ENCODE measurements at places on chromosomes 2 and 18. TPM values are rescaled to one million over a fixed set of nuclear protein-coding genes. Genes with fewer than 3 reads are reported as not detected.

The SCN7A gene
- total RNA-seq: 0.38 TPM

- no peak for ATAC-seq
Measured at GRCh38 chr2:229718057-229718456, 3.7 kb upstream of the DNER start.

DNA sequence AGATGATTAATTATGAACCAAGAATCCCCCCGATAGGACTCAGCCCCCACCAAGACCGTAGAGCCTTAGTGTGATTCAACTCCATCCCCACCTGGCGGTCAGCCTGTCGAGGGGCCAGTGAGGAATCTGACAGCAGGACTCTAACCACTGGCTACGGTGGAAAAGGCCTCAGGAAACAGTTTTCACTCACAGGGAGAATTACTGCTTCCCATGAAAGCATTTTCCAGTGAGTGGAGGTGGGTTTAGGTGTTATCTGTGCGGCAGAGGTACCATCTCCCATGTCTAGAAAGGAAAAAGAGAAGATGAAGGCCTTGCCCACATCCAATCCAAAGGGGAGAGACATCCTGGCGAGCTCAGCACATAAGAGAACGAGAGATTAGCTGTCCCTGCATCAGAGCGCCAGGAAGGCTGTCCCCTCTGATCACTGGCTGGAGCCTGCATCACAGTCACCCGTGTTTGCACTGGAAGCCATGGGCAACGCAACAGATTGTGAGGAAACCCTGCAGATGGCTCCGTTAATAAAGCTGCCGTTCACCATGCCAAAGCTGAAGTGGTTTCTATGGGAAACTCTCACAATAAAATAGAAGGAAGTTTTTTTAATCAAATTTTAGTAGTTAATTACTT, 22.3 kb downstream of the COX7A2L start:
- ATAC-seq: no peak

The UGT1A8 gene
- total RNA-seq: not detected

- ATAC-seq: no peak
Measured at GRCh38 chr2:232320443-232320803, 58.1 kb upstream of the ALPP start.

GRCh38 chr2:241641631-241642030, 4.1 kb downstream of the ATG4B start:
- no peak for ATAC-seq

The AQP12B gene
- total RNA-seq: 0.25 TPM

- no peak for ATAC-seq
Measured at GRCh38 chr18:41940506-41941215, 14.4 kb upstream of the PIK3C3 start.

DNA sequence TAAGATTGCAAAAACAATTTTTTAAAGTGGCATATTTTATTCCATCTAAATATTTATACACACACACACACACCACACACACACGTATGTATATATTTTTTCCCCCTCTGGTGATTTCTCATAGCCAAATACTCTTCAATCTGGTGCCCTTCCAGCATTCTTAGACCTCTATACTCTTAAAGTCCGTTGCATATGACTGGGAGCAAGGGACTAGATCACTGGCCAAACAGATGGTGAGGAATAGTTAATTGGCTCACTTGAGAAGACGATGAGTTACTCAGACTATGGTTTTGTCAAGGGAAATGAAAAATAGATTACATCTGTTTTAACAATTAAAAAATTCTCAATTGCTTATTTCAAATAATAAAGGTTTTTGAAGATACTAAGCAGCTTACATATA, 512.5 kb upstream of the LRRTM4 start:
- ATAC-seq: no peak

The SPHKAP gene
- 0.83 TPM for total RNA-seq

The BBS5 gene
- total RNA-seq: 7.2 TPM

GRCh38 chr2:27909901-27910300, 19.4 kb downstream of the BABAM2 start:
- no peak for ATAC-seq

The FASTKD1 gene
- 25.9 TPM for total RNA-seq

- no peak for ATAC-seq
Measured at GRCh38 chr2:8176887-8177286, 505.0 kb upstream of the ID2 start.

DNA sequence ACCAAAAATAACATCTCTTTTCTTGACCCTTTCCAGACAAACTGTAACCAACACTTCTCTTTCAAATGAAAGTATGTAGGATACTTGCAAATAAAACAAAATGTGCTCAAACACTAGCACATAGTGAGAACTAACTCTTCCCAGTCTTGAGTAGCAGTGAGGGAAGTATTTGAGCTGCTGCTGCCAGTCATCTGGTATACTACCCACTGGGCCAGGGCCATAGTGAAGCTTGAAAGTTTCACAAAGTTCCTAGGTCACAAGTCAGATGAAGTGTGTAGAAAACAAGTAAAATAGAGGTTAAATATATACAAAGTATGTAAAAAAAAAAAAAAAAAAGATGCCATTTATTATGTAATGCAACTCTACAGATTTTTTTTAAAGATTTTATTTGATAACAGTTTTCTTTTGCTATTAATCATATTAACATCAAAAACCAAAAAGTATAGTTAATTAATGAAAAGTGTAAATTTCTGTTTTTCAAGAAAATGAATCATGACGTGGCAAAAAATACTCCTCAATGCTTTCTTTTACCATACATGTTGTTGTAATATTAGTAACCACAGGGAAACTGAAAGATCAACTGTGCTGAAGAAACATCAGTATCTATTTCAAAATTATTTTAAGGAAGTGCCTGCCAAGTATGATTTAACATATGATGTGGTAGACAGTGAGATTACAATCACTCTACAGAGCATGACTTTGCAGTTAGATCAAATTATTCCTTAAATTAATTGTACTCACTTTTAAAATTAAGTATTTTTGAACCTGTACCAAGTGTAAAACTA, 21.6 kb upstream of the TRIB2 start:
- no peak for ATAC-seq

- no peak for ATAC-seq
Measured at GRCh38 chr18:77234504-77235365, 14.9 kb upstream of the GALR1 start.

DNA sequence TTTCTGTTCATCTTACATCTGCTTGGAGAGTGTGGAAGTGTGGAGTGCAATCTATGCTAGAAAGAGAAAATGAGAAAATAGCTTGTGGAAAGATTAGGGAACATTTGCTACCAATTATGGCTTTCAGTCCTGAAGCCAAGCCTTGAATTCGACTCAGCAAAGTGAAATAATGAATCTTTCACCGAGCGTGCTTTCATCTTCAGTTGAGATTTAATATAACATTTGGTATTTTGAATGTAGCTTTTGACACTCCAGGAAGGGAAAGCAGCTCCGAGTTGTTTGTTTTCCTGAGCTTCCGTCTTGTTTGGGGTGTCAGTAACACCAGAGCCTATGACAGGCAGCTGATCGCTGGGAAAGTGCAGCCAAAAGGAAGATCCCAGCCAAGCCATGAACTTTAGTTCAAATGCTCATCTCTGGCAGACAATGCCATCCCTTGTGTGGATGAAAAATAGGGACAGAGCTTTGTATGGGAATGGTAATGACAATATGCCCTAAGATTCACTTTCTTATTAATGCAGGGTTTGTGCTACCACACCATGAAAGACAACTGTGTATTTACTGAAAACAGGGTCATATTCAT, 25.0 kb upstream of the PHLPP1 start:
- ATAC-seq: no peak

GRCh38 chr2:149715005-149715592, 127.5 kb upstream of the MMADHC start:
- no peak for ATAC-seq

The IL36G gene
- not detected for total RNA-seq

The GALNT5 gene
- 11.0 TPM for total RNA-seq

The SLC25A12 gene
- 45.1 TPM for total RNA-seq

GRCh38 chr2:235935773-235936172, 232.4 kb downstream of the GBX2 start:
- peak; percentile 5 for ATAC-seq

- ATAC-seq: no peak
Measured at GRCh38 chr2:133862400-133862977, 294.2 kb upstream of the NCKAP5 start.

The TRAF3IP1 gene
- 12.9 TPM for total RNA-seq

The PKDCC gene
- total RNA-seq: 22.5 TPM

DNA sequence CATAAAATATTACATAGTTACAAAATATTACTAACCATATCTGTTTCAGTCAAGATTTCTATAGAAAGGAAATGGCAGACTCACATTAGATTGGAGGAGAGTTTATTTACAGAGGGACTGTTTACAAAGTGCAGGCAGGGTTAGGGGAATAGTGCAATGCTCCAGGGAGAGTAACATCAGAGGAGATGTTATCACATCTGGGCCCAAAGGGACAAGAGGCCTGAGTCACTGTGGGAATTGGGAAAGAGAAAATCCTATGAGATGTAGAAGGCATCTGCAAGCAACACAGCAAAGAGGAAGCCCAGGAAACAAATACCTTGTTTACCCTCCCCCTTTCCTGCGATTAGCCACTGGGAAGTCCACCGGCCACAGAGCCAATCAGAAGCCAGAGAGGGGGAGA, 227.3 kb upstream of the TANK start:
- no peak for ATAC-seq

- no peak for ATAC-seq
Measured at GRCh38 chr2:165513479-165513878, 44.0 kb downstream of the CSRNP3 start.

- no peak for ATAC-seq
Measured at GRCh38 chr2:234218266-234219045, 168.0 kb downstream of the SPP2 start.

DNA sequence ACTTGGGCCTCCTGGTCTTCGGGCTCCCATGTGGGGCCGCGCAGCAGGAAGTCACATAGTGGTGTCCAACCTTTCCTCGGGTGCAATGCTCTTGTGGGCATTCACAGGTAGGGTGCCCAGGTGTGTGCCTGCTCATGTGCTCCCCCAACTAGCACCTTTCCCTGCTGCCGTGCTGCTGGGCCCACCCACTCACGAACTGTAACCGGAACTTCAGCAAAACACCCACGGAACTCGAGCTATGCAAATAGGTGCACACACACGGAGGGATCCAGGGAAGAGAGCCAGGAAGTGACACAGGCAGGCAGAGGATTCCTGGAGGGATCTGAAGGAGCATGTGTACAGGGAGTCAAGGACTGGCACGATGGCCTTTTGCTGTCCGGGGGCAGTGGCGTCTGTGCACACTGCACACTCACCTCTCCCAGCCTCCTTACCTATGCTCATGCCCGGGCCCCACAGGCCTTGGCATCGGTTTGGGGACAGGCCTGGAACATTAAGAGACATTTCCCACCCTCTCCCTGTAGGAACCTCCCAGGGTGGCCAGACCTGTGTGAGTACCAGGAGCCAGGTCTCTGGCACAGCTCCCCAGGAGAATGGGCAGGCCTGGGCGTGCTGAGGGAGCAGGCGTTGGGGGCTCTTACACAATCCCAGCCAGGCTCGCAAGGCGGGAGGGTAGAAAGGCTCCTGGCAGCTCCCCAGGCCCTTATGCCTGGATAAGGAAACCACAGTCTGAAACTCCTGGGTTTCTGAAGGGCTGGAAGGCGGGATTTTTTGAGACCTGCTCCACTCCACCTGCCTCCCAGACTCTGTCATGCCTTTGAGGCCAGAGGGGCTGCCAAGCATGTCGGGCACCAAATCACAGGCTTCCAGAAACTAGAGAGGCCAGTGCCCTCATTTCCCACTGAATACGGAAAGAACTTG, 6.6 kb upstream of the PTMA start:
- no peak for ATAC-seq

- no peak for ATAC-seq
Measured at GRCh38 chr18:41967680-41968079, 12.6 kb downstream of the PIK3C3 start.

DNA sequence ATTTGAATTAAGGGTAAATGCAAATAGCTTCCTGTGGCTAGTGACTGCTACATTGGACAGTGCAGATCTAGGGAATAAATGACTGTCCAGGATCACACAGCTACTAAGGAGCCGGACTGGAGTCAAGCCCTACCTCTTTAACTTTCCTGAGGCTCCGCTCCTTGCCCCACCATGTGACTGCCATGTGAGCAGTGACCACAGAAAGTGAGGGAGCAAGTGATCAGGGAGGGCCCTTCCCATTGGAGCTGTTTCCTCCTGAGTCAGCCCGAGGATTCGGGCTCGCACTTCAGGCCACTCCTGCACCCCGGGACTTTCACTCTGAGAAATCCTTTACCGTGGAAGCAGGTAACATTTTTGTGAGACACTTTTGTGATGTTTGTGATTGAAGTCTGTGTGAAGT, 198.0 kb downstream of the ANKRD30B start:
- ATAC-seq: no peak

The CD207 gene
- total RNA-seq: 0.44 TPM

DNA sequence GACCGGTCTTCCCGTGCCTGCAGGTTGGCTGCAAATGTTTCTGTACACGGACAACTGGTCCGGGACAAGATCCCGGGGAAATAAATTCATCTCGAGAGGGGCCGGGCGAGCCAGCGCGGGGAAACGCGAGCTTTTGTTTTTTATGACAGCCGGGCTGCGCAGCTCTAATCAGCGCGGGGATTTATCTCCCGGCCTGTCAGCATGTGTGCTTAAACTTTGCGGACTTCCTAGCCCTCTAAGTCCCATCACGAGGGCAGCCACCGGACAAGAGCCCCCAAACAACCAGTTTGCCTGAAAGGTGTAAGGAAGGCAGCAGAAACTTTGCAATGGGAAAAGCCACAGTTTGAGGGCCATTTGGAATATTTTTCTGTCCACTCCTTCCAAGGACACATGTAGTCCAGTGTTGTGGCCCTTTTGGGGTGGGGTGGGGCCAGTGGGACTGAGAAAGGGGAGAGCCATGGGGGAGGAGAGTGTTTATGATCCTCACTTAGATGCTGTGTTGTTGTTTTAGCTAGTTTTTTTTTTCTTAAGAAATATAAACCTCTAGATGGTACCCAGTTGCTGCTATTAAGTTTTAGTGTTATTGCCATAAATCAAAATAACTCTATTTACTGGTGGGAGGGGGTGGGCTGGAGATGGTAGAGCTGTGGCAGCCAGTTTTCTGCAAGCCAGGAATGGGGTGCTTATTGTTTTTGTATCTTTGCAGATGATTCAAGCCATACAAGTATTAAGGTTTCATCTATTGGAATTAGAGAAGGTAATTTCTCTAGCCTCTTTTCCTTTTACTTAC, 6.0 kb downstream of the MEIS1 start:
- ATAC-seq: peak; percentile 39

The VWA3B gene
- total RNA-seq: 0.60 TPM

The DNAH7 gene
- 1.2 TPM for total RNA-seq

DNA sequence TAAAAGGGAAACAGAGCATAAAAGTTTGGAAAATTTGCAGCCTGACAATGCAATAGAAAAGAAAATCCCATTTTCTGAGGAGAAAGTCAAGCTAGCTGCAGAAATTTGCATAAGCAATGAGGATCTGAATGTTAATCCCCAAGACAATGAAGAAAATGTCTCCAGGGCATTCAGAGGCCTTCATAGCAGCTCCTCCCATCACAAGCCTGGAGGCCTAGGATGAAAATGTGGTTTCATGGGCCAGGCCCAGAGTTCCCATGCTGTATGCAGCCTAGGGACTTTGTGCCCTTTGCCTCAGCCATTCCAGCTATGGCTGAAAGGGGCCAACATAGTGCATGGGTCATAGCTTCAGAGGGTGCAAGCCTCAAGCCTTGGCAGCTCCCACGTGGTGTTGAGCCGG, 10.3 kb upstream of the SCN1A start:
- no peak for ATAC-seq

- no peak for ATAC-seq
Measured at GRCh38 chr2:184799379-184799778, 201.1 kb downstream of the ZNF804A start.
